ENCODE measurements at places on chromosomes 12 and 14.

DNA sequence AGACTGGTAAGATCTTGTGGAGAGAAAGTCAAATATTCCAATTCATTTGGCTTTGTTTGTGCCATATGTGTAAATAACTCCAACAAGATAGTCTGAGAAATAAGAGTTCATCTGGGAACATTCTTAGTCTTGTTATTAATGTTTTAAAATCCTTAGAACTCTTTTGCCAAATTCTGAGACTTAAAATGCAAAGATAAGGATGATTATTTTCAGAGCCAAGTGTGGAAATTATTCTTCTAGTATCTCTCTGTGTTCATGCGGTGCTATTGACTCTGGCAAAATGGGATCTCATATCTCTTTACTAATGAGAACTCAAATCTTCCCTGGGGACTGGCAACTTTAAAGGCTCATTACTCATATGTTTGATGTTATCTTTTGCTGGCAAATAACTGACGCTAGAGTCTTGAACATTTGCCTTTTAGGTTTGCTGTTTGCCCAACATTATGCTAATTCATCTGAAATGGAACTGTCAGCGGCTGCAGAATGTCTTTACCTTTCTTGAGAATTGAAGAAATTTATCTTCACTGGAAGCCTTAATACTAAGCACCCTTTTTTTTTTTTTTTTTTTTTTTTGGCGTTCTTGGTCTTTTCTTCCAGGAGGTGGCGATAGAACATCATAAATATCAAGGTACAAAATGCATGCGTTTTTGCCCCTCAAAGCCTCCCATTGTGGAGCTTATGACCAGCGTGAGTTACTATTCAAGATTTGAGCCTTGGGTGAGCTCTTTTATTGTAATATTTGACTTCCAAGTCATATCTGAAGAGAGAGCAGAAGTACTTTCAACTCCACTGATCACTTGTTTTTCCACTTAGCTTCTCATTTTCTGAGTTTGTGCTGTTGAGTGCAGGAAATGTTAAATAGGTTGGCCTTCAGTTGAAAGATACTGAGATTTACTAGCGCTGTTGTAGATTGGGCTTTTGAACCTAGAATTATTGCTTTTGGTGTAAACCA lies 86.5 kb downstream of the CAND1 start:
- DNase-seq, result no peak

GRCh38 chr12:18955594-18955993 lies 173.9 kb upstream of the PLEKHA5 start:
- DNase-seq, result no peak

GRCh38 chr14:54424479-54424901 lies 16.7 kb downstream of the CNIH1 start:
- no peak for DNase-seq

- DNase-seq, result no peak
These were observed 311.9 kb downstream of the DAD1 start for GRCh38 chr14:22276913-22277816.

- DNase-seq, result no peak
These were observed 32.8 kb downstream of the CPNE8 start for GRCh38 chr12:38872561-38872960.

DNA sequence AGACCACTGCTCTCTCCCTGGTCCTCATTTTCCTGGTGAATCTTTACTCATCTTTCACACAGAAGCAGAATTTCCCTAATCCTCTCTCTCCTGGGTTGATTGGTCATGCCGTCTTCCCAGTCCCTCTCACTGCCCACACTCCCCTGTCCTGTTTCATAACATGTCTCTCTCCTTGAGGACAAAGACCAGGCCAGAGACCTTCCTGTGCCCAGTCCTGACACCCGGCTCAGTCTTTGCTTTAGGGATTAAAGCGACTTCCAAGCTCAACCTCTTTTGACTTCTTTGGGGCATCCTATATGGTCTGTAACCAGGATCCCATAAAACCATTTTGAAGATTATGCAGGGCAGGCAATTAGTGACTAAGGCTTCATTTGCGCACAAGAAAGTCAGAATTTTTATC lies 105.5 kb downstream of the BCL11B start:
- no peak for DNase-seq

GRCh38 chr14:31529053-31529452 lies 32.2 kb upstream of the NUBPL start:
- DNase-seq, result no peak

DNA sequence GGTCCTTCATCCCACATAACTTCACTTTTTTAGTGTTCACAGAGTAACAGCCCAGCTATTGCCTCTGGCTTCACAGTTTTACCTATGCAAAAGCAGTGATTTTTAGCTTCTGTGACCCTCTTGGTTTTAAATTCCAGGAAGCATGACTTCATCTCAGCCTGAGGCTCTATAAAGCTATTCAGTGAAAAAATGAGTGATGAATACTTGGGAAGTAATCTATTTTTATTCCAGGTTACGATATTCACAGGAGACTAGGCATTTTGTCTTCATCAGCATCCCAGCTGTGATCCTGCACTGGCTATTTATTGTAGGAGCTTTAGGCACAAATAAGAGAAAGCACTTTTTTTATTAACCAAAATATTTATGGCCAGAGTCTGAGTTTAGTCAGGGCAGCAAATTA lies 164.8 kb downstream of the SNAPC1 start:
- DNase-seq, result no peak

DNA sequence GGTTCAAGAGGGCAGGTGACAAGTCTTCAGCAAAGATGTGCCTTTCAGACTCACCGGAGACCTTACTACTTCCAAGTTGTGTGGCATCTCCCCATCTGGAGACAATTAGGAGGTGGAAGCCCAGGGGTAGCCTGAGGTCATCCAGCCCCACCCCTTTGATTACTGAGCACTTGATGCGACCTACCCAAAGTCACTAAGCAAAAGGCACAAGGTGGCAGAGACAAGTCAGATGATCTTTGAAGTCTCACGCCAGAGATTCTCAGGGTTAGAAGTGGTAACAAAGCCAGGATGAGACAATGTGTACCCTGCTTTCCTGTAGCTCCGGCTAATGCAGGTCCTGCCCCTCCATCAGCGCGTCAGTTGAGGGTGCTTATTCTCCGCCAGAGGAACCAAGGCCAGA lies 1.4 kb upstream of the FOXN3 start:
- DNase-seq, result no peak

DNA sequence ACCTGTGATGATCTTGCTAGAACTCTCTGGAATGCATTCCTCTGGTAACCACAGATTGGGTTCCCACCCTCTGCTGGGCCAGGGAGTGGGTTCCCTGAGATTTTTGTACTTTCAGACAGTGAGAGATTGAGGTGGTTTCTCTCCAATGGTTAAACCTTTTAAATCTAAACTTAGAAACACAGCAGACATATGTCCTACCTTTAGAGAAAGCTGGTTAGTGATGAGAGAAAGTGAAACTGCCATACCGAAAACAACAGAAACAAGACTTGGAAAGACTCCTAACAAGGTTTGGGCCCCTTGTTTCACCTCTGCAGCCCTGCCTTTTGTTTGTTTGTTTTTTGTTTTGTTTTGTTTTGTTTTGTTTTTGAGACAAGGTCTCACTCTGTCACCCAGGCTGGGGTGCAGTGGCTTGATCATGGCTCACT lies 9.7 kb upstream of the SGPP1 start:
- DNase-seq, result no peak

- DNase-seq, result no peak
These were observed 313.1 kb downstream of the SLC6A15 start for GRCh38 chr12:84599539-84599938.

DNA sequence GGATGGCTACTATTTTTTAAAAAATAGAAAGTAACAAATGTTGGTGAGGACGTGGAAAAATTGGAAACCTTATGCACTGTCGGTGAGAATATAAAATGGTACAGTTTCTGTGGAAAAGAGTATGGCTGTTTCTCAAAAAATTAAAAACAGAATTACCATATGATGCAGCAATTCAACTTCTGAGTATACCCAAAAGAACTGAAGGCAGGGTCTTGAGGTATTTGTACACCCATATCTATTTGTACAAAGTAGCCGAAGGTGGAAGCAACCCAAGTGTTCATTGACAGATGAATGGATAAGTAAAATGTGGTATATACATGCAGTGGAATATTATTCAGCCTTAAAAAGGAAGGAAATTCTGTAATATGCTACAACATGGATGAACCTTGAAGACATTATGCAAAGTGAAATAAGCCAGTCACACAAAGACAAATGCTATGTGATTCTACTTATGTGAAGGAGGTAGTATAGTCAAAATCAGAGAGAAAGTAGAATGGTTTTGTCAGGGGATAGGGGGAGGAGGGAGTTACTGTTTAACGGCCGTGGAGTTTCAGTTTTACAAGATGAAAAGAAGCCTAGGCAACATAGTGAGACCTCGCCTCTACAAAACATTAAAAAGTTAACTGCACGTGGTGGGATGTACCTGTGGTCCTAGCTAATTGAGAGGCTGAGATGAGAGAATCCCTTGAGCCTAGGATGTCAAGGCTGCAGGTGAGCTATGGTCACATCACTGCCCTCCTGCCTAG lies 38.4 kb upstream of the CCT2 start:
- no peak for DNase-seq

GRCh38 chr12:16658699-16659098 lies 52.7 kb upstream of the LMO3 start:
- no peak for DNase-seq

DNA sequence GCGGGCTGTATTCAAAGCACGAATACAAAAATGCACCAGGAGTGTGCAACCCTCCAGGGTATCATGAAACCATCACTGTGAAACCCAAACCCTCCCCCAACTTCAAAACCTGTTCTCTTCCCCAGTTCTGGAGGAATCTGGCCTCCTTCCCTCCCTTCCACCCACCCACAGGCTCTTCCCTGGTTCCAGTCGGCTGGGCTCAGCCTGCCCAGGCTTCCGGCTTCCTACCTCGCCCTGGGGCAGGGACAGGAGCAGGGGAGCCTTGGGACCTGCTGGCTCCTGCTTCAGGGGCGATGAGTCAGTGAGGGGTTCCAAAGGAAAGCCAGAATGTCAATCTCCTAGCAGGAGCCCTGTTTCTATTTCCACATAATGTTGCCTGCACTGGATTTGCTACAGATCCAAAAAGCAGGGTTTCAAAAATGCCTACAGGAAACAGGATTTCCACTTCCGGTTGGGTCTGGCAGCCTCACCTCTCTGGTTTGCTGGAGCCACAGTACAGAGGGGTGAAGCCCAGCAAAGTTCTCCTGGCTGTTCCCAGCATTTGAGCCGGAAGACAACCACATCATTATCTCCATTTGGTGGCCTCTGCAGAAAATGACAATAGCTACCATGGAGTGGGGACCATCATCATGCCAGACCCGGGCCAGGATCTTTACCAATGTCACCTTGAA lies 278.3 kb downstream of the DPF3 start:
- DNase-seq, result no peak

DNA sequence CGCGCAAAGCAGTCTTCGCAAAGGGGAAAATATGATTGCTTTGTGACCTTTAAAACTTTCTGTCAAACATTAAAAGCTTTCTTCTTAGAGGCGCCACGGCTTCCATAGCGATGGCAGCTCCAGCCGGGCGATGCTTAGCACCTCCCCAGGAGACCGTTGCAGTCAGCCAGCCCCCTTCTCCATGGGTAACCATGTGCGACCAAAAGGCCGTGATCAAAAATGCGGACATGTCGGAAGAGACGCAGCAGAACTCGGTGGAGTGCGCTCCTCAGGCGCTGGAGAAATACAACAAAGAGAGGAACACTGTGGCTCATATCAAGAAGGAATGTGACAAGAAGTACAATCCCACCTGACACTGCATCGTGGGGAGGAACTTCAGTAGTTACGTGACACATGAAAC lies 12.7 kb upstream of the STON2 start:
- no peak for DNase-seq

- no peak for DNase-seq
These were observed 19.1 kb upstream of the RIN3 start for GRCh38 chr14:92494512-92494911.

- DNase-seq, result no peak
These were observed 65.5 kb downstream of the LRP6 start for GRCh38 chr12:12201274-12201758.

DNA sequence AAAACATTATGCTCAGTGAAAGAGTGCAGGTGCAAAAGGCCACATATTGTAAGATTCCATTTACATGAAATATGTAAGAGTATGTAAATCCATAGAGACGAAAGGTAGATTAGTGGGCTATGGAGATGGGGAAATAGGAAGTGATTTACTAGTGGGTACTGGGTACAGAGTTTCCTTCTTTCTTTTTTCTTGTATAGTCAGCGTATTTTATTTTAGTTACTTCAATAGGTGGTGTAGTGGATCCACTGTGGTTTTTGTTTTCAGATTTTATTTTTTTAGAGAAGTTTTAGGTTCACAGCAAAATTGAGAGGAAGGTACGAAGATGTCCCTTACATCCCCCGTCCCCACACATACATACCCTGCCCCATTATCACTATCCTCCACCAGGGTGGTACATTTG lies 6.1 kb upstream of the CIT start:
- no peak for DNase-seq

- DNase-seq, result no peak
These were observed 126.4 kb downstream of the ATP23 start for GRCh38 chr12:58067610-58068387.

GRCh38 chr12:6041891-6042290 lies 82.6 kb downstream of the VWF start:
- no peak for DNase-seq

DNA sequence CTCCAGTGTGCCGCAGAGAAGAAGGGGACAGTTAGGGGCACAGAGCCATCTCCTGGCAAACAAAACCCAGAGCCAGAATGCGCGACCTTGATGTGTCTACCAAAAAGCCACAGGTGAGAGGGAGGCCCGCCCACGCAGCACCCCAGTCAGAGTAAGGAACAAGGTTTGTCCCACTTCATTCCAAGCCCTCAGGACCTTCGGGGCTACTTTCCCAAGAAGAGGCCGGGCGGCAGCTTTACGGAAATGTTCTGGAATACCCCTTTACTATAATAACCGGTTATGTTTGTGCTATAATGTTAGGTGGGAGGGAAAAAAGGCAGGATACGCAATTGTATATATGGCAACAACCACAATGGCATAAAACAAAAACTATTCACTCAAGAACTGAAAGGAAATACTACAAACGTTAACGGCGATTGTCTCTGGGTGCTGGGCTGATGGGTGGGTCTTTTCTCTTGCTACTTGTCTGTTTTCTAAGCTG lies 12.3 kb downstream of the CCDC88C start:
- DNase-seq, result no peak

GRCh38 chr14:33691907-33692306 lies 259.0 kb downstream of the EGLN3 start:
- DNase-seq, result no peak

- DNase-seq, result no peak
These were observed 2.4 kb downstream of the C14orf180 start for GRCh38 chr14:104582005-104582404.

- DNase-seq, result no peak
These were observed 306.6 kb upstream of the MIS18BP1 start for GRCh38 chr14:45559626-45560025.
